ENCODE measurements at places on chromosomes 6 and 20.

DNA sequence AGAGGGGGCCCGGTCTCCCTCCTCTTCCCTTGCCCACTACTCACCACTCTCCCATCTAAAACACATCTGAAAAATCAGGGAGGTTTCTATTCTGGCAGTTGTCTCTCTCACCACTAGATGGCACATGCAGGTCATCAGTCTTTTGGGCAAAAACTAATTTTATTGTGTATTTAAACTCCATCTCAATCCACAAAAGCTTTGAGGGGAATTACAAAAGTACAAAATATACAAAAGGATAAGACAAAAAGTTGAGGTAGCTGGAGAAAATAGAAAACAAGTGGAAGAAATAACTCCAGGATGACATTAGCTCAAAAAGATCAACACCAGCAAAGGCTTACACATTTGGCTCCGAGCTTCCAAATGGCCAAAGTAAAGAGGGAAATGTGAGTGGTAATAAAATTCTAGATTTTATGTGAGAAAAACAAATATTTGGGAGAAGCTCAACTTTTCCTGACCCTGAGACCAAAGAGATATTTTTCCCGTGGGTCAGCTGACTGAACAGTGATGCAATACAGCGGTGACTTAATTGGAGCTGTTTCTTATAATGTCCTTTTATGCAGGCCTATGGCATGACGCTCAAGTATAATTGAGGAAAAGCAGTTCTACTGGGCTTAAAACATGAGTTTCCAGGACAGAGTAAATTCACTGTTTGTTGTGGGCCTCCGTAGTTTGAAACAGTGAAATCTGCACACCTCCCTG is 79.8 kb upstream of the CHD6 start:
- no peak for DNase-seq

- no peak for DNase-seq
Observed at GRCh38 chr6:139497345-139497961, 123.0 kb upstream of the CITED2 start.

DNA sequence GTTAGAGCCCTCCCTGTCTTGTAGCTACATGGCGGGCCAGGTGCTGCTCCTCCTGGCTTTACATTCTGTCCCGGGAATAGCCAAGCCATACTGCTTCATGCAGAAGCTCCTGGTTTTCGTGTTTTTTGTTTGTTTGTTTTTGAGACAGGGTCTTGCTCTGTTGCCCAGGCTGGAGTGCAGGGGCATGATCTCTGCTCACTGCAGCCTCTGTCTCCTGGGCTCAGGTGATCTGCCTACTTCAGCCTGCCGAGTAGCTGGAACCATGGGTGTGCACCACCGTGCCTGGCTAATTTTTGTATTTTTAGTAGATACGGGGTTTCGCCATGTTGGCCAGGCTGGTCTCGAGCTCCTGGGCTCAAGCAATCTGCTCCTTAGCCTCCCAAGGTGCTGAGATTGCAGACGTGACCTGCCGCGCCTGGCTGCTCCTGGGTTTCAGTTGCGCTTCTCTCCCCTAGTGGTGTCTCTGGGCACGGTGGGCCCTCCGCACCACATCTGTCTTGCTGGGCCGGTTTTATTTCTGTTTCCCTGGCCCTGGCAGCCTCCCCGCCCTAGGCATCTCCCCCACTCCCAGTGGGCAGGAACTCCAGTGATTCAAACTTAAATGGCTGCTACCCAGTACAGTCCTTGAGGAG is 12.9 kb downstream of the CDYL start:
- no peak for DNase-seq

DNA sequence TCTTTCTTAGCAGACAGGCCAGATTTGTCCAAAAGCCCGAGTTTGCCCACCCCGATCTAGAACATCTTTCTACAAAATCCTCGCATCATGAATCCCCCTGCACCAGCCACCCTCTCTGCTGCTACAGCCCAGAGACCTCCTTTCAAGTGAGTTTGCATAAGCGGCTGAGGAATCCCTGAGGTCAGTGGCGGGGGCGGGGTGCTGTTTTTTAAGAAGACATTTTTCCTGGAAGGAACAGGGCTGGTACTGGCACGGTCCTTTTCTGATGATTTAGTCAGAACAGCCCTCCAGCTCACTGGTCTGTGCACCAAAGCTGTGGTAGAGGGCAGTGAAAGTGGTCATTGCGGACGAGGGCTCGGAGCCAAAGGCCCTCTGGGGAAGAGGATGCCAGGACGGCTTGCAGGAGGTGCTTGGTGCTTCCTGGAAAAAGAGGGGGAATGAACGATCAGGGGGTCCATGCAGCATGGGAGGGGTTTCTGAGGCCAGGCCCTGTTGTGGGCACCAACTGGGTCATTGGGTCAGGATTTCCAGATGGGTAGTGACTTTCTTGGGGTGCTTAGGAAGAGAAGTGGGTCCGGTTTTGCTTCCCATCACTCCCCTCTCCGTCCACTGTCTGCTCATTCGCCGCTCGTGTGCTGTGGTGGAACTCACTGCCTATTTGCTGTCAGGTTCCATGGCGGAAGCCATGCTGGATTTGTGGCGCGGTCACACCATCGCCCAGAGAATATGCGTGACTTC is 50.4 kb downstream of the GNAS-AS1 start:
- no peak for DNase-seq

DNA sequence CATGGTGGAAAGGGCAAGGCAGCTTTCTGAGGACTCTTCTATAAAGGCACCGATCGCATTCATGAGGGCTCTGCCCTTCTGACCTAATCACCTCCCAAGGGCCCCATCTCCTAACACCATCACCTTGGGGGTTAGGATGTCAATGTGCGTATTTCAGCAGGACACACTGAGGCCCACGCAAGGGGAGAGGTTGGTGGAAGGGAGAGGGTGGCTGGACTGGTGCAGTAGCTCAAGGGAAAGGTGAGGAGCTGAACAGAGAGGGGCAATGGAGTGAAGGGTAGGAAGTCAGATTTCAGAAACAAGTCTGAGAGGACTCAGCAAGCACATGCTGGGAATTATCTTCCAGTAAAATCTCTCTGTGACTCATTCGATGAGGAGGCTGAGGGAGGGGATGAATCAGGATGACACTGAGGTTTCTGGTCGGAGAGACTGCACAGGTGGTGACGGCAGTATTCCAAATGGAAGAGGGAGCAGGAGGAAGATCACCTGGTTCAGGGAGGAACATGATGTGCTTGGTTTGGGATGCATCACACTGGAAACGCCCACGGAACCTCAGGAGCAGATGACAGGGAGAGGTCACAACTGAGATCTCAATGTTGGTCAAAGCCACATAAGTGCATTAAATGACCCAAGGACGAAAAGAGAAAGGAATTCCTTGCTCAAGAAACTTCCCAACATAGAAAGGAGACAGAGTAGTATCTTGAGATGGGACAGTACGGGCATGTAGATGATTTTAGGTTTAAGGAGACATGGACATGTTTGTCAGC is 67.1 kb downstream of the TFAP2A start:
- DNase-seq, result no peak

DNA sequence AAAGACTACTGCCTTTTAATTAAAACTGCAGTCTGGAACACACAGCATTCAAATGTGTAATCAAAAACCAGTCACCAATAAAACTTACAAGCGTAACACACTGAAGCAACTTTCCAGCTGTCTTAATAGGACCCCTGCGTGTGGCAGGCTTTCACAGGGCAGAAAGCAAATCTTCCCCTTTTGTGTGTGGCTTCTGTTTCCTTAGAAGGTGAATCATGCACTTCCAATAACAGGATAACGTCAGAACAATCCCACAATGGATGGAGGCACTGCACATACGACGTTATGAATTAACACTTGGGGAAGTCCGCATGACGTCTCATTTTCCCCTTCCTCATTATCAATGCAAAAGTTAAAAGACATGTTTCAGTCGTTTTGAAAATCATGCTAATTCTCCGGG is 44.8 kb downstream of the INSM1 start:
- DNase-seq, result no peak

- DNase-seq, result no peak
Observed at GRCh38 chr6:90019216-90019615, 124.9 kb downstream of the GJA10 start.

DNA sequence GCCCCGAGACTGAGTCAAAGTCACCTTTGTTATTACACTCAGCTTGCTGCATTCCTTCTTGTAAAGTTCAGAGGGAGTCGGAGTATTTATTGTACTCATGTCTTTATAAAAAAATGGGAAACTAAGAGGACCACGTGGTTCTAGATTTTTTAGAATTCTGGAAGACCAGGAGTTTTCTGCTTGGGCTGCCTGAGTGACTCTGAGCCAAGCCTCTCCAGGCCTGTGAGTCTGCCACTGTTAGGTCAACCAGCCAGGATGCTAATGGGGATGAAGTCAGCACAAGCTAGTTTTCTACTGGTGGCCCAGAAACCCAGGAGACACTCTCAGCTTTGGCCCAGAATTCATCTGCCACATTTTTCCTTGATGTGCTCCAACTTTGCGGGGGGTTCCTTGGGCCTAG is 453.5 kb upstream of the SULF2 start:
- DNase-seq, result no peak

DNA sequence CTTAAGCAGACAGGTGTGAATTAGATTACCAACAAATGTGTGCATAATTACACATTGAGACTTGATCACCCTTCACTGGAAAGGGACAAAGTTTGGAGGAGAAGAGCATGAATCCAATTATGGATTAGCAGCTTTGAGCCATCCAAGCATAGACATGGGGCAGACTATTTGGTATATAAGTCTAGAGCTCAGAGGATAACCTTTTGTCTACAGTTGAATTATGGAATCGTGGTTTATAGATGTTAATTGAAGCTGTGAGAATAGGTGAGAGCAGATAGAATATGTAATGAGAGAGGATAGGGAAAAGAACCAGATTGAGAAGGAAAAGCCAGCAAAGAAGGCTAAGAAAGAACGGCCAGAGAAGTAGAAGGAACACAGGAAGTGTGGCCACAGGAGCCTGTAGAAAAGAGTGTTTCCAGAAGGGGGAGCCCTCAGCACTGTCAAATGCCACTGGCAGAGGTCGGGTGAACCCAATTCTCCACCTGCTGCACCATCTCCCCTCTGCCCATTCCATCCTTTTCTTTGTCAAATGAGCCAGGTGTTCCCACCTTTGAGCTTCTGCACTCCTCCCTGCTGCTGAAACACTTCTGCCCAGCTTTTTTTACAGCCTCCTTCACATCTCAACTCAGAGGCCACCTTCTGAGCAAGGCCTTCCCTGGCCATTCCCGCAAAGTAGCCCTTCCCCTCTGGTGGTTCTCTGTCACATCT is 7.3 kb downstream of the DNTTIP1 start:
- no peak for DNase-seq

- DNase-seq, result no peak
Observed at GRCh38 chr20:14264869-14265268, 72.5 kb downstream of the FLRT3 start.

- DNase-seq, result no peak
Observed at GRCh38 chr6:131073577-131073976, 10.5 kb upstream of the EPB41L2 start.

GRCh38 chr6:42446370-42446769 is 5.4 kb downstream of the TRERF1 start:
- DNase-seq, result no peak

- DNase-seq, result no peak
Observed at GRCh38 chr6:131736811-131737210, 26.0 kb upstream of the CTAGE9 start.

- DNase-seq, result peak; percentile 24
Observed at GRCh38 chr20:22402550-22402949, 181.8 kb downstream of the FOXA2 start.

- DNase-seq, result no peak
Observed at GRCh38 chr6:54754406-54754805, 92.2 kb upstream of the FAM83B start.

DNA sequence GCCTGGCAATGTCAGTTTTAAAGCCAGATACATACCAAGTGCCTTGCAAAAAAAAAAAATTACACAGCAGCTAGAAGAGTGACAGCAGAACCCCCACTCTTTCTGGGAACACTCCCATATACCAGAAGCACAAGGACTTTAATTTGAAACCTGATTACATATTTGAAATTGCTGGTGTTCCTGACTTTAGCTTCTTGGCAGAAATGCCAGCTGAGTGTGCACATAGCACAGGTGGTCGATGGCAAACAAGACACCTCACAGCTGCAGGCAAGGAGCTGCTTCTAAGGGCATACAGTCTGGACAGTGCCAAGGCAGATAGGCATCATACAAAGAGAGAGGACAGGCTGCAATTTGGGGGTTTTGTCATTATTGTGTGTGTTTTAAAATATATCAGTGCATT is 150.7 kb upstream of the SGK1 start:
- no peak for DNase-seq

DNA sequence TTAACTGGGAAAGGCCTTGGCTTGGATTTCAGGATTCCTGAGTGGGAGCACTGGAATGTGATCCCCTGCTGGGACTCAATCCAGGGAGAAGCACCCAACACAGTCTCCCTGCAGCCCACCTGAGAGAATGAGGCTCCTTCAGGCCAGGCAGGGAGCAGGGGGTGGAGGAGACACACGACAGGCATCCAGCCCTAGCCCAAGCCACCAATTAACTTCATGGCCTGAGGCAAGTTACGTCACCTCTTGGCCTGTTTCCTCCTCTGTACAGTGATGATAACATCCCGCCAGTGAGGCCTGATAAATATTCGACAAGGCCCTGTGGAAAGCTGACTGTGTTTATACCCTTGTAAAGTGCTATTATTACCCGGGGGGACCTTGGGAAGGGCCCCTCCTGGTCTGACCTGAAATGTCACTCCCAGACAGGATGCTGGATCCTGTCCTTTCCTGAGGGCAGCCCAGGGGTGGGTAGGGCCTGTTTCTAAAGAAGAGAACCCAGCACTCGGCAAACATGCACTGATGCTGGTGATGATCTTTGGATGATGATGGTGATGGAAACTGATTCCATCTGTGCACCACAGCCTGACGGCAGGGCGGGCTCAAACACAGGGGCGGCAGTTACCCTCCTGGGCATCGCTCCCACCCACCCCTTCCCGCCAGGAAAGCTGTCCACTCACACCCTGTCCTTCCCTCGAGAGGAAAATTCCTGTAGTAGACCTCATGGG is 12.4 kb downstream of the FRS3 start:
- no peak for DNase-seq

DNA sequence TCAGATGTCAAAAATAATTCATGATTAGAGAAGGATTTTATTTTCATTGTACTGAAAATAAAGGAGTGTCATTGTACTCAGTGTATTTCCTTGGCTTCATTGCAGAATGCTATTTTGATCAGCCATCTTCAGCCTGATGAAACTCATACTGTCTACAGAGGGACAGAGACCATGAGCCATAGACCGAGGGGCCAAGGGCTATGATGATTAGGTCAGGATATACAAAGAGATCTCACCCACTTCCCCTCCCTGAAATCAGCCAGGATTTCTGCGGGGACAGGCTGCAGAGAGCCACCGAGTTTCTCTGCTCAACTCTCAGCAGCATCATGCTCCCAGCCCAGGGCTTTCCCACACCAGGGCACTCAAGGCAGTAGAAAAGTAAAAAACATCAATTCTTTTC is 47.0 kb downstream of the ALDH8A1 start:
- no peak for DNase-seq

Data from NCI-H1436 treated with DMSO at 0.1 percent for 48 hours (cell line).